ENCODE measurements at places on chromosomes 4 and X.

DNA sequence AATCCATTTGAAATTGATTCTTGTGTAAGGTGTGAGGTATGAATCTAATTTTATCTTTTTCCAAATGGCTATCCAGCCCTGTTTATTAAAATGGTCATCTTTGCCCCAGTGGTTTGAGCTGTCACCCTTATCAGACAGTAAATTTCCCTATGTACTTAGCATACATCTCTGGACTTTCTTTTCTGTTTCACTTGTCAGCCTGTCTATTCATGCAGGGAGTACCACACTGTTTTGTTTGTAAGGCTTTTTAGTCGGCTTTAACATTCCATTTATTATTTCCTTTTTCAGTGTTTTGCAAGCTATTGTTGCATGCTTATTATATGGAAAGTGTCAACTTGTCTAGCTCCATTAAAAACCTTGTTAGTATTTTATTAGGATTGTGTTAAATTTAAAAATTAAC lies 155.8 kb downstream of the STAG2 start:
- no peak for DNase-seq

DNA sequence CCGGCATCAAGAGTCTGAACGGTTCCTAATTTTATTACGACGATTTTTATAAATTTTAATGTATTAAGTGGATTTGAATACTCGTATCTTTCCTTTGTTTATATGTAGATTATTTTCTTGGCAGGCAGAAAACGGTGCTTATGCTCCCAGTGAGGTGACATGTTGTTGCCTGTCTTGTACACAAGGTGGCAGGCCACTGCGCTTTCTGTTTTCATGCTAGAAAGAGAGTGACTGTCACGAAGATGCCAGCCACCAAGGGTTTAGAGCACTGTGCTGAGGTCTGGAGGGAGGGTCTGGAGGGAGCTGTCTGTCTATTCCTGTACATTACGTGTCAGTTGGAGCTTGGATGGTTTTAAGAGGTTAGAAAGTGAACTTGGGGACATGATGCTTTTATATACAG lies 87.7 kb downstream of the SHROOM2 start:
- no peak for DNase-seq

GRCh38 chrX:10052906-10053625 lies 85.9 kb downstream of the CLDN34 start:
- no peak for DNase-seq

DNA sequence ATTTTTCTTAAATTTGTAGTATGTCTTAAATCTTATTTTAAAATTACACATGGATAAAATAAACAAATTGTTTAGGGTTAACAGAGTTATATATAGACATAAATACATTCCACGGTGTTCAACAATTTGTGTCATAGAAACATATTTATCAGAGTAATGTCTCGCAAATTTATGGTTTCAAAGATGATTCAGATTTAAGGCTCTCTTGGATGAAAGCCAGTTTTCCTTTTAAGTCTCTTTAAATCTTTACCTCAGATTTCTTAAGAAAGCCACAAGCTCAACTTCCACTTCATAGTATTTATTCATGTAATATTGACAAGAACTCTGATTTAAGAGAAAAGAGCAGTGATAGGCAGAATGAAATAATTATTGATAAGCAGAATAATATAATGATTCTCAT lies 1254.8 kb upstream of the ADGRL3 start:
- DNase-seq = no peak

- DNase-seq = no peak
Measured at GRCh38 chrX:154327038-154327820, 31.6 kb downstream of the TKTL1 start.

DNA sequence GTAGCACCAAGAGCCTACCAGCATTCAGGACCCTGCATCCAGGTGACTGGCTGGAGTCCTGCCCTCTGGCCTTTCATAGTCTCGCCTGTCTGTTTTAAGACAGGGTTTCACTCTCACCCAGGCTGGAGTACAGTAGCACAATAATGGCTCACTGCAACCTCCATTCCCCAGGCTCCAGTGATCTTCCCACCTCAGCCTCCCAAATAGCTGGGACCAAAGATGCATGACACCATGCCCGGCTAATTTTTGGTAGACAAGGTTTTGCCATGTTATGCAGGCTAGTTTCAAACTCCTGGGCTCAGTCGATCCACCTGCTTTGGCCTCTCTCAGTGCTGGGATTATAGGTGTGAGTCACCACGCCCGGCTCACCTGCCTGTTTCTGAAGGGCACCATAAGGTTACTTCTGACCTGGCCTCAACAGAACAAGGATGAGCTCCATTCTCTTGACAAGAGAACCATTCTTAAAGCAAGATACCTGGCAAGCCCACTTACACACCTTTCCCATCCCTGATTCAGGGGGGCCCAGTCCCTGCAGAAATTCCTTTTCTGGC lies 6.7 kb downstream of the RPS4X start:
- DNase-seq = no peak

GRCh38 chrX:35016051-35016450 lies 73.5 kb downstream of the FAM47B start:
- no peak for DNase-seq

DNA sequence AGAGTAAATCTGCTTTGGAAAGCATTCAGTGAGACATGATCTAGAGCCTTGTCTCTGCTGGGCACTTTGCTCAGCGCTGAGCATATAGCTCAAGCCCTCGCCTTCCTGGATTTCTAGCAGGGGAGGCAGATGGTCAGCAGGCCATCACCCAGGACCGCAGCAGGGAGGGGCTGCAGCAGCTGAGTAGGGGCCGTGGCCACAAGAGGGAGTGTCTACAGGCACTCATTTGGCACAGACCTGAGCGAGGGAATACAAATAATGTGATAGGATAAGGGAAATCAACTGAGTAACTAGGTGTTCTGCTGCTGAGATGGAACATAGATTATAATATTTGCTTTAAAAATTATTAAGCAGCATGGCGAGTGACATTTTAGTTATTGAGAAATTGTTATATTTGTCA lies 30.2 kb downstream of the OFD1 start:
- DNase-seq = no peak

DNA sequence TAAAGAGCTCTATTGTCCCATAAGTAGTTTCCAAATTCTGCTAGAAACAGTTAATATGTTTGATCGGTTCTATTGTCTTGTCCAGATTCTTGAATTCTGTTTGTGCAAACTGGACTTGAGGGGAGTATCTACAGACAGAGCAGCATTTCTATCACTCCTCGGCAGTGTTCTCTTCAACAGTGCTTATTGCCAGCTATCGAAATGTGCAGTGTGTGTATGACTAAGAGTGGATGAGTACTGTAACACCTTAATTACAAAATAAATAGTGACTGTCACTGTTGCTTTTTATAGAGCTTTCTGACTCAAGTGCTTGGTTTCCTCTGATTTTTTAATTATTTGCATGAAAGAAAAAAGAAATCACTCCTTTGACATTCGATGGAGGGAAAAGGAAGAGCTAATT lies 274.6 kb downstream of the RPA4 start:
- DNase-seq = no peak

GRCh38 chrX:47178337-47178736 lies 15.3 kb upstream of the UBA1 start:
- no peak for DNase-seq

GRCh38 chr4:163592212-163592611 lies 97.7 kb downstream of the TMA16 start:
- DNase-seq = no peak

GRCh38 chr4:142181021-142181420 lies 544.6 kb downstream of the IL15 start:
- no peak for DNase-seq

DNA sequence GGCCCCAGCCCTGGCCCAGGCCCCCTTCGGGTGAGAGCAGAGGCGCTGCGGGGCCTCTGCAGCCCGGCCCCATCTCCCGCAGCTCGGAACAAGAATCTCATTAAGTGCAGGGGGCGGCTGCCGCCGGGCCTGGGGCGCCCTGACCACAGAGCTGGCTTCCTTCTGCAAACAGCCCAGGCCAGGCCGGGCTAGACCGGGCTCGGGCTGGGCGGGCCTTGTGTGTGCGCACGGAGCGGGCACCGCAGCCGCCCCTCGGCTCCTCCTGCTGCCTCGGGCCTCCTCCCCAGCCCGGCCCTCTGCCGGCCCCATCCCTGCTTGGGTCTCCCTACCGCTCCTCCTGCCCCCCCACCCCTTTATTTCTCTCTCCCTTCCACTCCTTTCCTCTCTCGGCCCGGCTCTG lies 83.3 kb downstream of the EFNB1 start:
- DNase-seq = peak; percentile 61

DNA sequence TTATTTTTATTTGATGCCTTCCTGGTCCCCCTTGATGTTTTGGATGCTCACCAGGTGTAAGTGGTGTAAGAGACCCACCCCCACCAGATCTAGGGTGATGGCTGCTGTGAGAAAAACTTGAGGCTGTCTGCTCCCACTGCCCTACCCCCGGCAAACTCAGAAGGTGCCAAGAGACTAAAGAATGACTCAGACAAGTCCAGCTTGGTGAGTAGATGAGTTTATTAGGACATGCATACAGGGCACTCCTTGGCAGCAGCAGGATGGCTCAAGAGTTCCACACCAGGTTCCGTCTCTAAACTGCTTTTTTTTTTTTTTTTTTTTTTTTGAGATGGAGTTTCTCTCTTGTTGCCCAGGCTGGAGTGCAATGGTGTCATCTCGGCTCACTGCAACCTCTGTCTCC lies 84.0 kb upstream of the HPF1 start:
- DNase-seq = no peak

GRCh38 chr4:166314902-166315301 lies 441.9 kb downstream of the TLL1 start:
- no peak for DNase-seq
